ENCODE measurements at places on chromosomes 6 and 20. TPM values are rescaled to one million over a fixed set of nuclear protein-coding genes. Genes with fewer than 3 reads are reported as not detected.

The HLA-G gene
- not detected for total RNA-seq

The ADGB gene
- total RNA-seq, result not detected

The BEND6 gene
- total RNA-seq, result 2.3 TPM

The HRH3 gene
- not detected for total RNA-seq

The CPNE5 gene
- total RNA-seq, result 0.13 TPM

The C20orf144 gene
- not detected for total RNA-seq

The KHDC1 gene
- 4.2 TPM for total RNA-seq

The MUCL3 gene
- total RNA-seq, result not detected

The RIPPLY2 gene
- not detected for total RNA-seq

The EYA4 gene
- total RNA-seq, result 1.5 TPM

The SNRPB gene
- total RNA-seq, result 796 TPM

The PPT2 gene
- total RNA-seq, result 23.1 TPM

The DDO gene
- total RNA-seq, result 0.25 TPM

The TMEM74B gene
- not detected for total RNA-seq

The HSPA12B gene
- not detected for total RNA-seq

The POFUT1 gene
- 50.8 TPM for total RNA-seq

The RHAG gene
- total RNA-seq, result not detected

Data from mesangial cell (primary cell).